ENCODE measurements at places on chromosomes 5 and 9.

GRCh38 chr5:177495243-177496060, 2.0 kb downstream of the PDLIM7 start:
- peak; percentile 93 for DNase-seq

DNA sequence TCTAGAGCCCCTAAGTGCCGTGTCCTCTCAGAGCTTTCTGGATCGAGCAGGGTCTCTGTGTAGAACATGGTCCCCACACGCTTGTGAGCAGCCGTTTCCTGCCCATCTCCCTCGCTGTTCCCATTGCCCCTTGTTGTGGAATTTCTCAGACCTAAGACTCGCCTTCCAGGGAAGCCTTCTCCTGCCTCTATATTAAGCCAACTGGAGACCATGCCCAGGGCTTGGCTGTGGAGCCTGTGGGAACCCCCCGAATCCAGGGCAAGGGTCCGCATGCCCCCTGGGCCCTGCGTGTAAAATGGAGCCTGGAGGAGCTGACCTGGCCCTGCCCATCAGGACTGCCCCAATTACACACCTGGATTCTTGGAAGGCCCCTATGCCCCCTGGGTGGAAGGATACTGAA, 14.5 kb upstream of the SPATA31E1 start:
- no peak for DNase-seq

DNA sequence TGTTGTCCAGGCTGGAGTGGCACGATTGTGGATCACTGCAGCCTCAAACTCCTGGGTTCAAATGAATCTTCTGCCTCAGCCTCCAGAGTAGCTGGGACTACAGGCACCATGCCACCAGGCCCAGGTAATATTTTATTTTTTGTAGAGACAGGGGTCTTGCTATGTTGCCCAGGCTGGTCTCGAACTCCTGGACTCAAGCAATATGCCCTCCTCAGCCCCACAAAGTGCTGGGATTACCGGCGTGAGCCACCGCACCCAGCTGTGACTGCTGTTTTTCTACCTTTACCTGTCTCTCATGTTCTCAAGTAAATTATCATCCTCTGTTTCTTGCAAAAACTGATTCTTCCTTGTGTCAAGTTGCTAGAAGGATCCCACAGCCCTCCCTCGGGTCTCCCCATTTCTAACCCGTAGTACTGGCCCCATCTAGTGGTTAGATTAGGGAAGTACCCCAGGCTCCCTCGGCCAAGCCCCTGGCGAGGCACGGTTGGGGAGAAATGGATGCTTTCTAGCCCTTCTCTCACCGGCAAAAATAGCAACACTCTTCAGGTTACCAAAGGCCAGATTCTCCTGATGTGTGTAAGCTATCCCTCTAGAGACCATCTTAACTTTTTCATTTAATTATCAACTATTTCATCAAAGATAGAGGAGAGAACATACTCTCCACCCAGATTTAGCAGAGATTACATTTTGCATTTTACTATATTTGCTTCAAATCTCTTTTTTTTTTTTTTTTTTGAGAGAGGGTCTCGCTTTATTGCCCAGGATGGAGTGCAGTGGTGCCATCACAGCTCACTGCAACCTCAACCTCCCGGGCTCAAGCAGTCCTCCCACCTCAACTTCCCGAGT, 19.2 kb upstream of the TOR1B start:
- DNase-seq = peak; percentile 65

DNA sequence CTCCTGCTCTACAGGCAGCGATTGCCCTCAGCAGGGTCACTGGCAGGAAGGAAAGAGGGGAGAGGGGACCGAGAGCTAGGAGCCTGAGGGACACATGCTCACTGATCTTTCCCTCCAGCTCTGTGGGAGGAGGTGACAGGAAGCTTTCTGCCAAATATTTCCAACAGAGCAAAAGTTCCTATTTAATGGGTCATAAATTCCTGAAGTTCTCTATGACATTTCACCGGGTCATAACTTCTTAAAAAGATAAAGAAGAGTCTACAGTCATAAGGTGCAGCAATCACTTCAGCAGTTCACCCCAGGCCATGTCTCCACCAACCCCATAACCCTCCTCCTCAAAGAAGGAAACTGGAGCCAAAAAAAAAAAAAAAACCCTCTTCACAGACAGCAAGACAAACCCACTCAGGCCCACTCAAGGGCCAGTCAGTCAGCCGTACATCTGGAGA, 481.1 kb downstream of the NR2F1-AS1 start:
- no peak for DNase-seq

- DNase-seq = no peak
Measured at GRCh38 chr9:129620669-129621295, at the start of gene C9orf50. Gene C9orf50, minus strand, starts transcription at chr9:129621101. Its CDS starts 527 bp downstream, at chr9:129620574.

All from H4 (cell line).